ENCODE measurements at places on chromosomes 6 and 20.
A peak's percentile ranks its signal among the peaks of the same experiment; 100 is the strongest.

- no peak for DNase-seq
These were observed 156.4 kb upstream of the COL21A1 start for GRCh38 chr6:56403745-56404144.

DNA sequence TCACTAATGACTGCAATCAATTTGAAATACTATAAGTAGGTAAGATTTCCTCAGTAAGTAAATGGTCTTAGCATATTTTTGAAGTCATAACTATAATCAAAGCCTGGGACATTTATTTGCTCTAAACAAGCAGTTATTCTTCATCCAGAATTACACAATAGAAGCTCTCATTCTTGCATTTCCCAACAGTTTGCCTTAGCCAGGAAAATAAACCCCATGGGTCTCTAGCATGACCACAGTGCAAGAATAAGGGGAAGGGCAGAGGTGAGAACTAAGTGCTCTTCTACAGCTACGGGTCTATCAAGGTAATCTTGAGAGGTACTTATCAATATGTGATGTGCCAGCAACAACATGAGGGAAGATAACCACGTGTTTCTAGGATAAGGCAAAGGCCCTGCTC lies 14.1 kb upstream of the HLA-C start:
- no peak for DNase-seq

DNA sequence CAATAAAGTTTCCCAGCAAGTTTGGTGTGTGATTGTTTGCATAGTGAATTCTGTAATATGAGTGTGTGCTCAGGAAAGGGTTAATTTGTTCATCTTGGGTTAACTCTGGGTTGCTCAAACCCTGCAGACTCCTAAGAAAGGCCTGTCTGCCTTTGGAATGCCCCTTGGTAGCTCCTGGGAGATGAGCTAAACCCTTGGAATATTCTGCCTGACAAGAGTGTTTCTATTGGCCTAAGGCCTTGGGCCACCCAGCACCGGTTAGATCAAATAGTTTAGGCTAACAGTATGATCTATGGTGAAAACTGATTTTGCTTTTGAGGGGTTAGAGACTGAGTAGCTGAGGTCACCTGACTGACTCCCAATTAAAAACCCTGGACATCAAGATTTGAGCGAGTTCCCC lies 248.3 kb downstream of the GRM1 start:
- no peak for DNase-seq

DNA sequence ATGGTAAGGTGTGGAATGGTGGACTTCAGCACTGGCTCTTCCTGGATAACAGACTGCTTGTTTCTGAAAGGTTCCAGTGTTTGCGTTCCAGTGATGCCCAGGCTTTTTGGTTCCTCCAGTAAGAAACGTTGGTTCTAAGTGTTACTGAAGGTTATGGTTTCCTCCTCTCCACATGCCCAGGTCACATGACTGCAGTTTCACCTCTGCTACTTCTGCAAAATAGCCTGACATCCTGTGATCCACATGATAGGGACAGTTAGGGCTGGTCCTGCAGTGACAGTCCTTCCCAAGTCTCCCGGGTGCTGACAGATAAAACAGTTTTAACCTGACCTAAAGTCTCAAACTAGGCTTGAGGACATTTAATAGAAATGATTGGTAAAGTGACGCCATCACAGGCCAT lies 132.2 kb upstream of the CST7 start:
- DNase-seq = no peak

DNA sequence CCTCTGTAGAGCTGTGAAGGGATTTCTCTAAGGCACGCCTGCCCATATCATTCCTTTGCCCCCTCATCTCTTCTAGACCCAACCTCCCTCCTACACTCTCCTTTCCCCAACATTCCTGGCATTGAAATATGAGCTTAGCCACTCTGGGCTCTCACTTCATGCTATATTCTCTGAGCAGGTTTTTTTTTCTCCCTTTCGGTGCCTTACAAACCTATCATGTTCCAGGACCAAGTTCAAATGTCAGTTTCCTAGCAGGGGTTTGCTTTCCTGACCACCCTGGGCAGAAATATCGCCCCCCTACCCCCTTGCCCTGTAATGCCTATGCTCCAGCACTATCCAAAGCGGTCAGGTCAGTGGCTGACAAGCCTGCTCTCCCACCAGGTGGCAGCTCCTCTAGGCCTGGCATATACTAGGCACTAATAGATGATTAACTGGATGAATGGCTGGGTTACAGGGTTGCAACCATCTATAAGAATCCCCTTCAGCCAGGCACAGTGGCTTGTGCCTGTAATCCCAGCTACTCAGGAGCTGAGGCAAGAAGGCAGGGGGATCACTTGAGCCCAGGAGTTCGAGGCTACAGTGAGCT lies 25.7 kb upstream of the AAR2 start:
- DNase-seq = no peak

DNA sequence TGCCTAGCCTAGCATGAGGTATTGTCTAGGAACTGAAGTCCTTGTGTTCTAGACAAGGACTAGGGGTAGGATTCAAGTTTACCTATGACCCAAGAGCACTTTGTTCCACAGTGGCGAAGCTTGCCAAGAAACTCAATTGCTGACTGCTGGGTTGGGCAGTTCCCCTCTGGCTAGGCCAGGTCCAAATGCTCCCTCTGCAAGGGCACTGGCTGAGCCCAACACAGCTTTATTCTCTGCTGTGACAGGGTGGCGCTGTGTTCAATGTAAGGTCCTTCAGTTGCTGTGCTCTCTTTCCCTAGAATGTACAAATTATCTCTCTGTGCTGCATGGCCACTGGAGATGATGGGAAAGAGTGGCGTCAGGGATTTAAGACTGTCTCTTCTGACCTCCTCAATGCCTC lies 950.8 kb downstream of the HACE1 start:
- no peak for DNase-seq

DNA sequence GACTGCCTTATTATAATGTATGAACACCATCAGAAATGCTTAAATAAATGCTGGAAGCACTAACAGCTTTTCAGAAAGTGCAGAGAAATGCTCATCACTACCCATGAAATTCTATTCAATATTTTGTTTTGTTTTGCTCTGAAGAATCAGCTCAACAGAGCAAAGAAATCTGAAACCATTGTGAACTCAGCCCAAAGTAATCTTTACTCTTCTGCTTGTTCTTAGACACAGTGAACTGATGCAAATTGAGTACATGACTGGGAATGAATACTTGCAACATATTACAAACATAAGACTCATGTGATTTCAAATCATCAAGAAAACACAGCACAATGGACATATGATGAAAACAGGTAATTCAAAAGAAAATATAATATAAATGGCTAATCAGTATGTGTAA lies 404.6 kb upstream of the OPRM1 start:
- DNase-seq = no peak

GRCh38 chr6:37838219-37838921 lies 18.8 kb downstream of the ZFAND3 start:
- DNase-seq = no peak

DNA sequence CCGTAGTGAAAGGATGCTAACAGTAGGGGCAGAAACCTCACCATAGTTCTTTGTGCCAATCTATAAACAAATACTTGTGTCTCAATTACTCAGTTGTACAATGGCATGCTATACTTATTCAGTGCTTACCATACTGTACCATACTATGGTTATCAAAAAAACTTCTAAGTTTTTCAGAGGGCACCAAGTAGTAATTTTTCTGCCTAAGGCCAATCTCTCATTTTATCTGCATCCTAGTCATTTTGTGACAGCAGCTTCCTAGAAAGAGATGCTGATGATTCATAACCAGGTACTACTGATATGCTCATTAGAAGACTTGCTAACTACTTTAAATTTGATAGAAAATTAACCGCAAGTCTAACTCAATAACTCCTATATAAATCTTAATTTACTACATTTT lies 42.9 kb downstream of the TMEM244 start:
- DNase-seq = no peak

DNA sequence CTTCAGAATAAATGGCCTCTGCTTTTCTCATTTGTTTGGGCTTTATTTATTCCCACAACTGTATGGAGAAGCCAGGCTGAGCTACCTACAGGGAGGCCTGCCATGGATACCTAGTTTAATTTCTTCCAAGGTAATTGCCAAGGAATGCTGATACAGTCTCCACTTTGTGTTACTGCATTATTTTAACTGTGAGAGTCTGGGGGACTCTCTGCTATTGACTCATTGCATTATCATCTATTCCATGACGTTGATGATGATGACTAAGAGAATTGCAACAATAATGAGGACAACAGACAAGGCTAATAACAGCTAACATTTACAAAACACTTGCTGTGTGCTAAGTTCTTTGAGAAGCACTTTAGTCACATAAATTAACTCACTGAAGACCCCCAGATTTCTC lies 88.3 kb upstream of the COL21A1 start:
- no peak for DNase-seq

DNA sequence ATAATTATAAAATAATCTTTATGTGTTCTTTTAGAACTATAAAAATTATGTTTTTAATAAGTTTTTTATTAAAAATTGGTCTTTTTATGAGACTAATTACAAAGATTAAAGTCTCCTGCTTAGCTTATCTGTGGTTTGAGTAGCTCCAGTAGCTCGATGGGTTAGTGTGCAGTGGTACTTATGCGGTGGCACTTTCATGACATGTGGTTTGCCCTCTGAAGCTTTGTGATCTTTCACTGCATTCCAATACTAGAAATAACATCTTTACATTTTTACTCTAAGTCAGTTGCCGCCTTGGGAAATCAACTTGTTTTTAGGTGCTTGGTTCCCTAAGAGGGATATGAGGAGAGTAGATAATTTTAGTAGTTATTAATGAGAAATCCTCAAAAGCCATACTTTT lies 699.5 kb upstream of the FLRT3 start:
- DNase-seq = no peak

DNA sequence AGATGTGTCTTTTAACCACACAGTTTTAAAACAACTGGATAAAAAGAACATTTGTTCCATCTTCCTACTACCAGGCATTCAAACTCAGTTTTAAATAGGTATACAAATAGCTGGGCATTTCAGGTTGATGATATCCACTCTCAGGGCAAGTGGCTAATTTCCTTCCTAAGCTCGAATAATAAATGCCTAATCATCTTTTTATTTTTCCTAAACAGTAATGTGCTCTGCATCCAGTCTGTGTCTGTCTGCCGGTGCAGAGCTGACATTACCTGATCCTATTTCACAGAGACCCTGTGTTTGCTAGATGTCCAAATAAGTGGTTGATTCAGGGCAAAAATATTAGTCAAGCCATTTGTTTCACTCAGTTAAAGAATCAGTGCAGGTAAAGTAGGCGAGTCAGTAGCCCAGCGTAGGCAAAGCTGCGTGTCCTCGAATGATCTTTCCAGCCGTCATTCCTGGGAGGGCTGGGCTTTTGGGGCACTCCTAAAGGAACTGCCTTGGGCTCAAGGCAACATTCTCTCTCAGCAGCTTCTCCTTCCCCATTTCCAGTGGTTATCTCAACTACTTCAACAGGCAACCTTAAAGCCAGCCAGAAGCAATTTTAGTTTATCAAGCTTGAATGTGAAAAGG lies 74.2 kb upstream of the BMP2 start:
- DNase-seq = no peak

DNA sequence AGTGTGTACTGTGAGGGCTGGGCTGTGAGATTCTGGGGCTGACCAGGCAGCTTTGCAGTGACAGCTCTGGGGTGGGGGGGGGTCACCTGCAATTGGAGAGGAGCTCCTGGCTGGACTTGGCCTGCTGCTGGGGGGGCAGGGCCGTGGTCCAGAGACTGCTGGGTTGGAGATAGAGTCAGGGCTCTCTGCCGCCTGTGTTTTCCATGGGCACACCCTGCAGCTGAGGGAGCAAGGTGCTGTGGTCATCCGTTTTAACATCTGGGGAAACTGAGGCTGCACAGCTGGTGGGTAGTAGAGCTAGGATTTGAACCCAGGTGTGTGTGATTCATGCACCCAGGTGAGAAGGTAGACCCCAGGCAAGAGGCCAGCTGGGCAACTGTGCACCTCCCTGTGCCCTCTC lies 7.3 kb downstream of the DLGAP4 start:
- no peak for DNase-seq

GRCh38 chr6:28218312-28219248 lies 6.5 kb upstream of the ZSCAN9 start:
- peak; percentile 72 for DNase-seq

GRCh38 chr6:157791450-157791849 lies 31.6 kb upstream of the SNX9 start:
- DNase-seq = no peak

GRCh38 chr6:143368426-143368825 lies 82.1 kb downstream of the ADAT2 start:
- DNase-seq = no peak

GRCh38 chr6:136011475-136011874 lies 160.0 kb downstream of the PDE7B start:
- no peak for DNase-seq

DNA sequence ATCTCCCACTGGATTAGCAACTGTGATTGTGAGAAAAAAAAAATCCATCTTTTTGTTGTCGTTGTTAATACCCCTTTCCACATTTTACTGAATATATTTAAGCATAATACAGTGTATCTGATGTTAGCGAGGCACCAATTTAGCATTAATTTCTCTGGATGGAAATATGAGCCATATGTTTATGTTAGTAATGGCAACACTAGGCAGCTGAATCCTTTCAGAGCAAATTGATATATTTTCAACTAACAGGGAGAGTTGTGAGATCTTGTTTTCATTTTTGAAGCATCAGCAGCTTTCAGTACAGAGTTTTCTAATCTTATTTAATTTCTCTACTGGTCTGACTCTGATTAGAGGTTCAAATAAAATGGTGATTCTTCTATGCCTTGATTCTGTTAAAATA lies 84.8 kb upstream of the HDAC2 start:
- no peak for DNase-seq

GRCh38 chr20:49400410-49400809 lies 82.1 kb downstream of the KCNB1 start:
- no peak for DNase-seq

DNA sequence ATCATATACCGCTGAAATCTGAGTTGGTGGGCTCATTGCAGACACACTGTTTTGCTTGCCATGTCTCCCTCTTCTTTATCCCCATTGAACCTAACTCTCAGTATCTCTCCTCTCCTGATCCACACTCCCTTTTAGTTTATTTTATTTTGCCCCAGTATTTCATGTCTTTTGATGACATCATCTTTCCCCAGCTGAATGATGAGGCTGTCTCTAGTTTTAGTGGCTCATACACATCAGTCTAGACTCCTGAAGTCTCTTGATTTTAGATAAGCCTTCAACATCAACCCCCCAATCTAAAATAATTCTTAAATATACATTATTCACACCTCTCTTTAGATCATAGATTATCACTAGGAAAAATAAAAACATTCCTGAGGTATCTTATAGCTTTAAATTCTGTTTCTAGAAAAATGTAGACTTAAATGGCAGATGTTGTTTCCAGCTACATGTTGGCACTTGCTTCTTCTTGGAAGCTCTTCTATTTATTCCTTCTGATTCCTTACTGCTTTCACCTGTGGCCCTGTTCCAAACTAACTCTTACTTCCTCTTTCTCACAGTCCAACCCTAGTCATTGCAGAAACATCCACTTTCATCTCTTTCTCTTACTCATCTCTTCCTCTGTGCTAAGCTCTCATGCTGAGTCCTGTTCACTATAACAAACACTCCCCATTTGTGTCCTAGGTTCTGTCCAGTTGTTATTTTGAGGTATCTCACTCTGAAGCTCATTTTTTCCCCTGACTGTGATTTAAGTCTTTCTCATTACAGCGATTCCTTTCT lies 191.9 kb upstream of the SLC35B3 start:
- DNase-seq = no peak
